WTC11 (cell line): ENCODE measurements at places on chromosomes 6 and 20.

DNA sequence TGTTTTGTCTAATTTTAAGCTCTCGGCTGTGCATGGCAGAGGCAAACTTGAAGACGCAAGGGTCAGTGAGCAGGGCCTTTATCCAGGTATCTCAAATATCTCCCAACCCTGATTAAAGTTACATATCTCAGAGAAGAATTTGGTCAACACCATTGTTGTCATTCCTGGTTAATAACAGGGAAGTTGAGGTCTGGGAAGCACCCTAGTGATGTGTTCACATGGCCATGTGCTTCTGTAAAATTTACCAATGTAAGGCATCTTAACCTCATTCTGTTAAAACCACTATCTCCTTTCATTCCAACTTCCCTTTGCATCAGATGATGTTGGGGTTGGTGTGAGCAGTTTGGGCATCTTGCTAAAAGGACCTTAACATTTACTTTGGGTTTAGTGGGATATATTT is 4.0 kb upstream of the FAM110A start:
- no peak for DNase-seq

DNA sequence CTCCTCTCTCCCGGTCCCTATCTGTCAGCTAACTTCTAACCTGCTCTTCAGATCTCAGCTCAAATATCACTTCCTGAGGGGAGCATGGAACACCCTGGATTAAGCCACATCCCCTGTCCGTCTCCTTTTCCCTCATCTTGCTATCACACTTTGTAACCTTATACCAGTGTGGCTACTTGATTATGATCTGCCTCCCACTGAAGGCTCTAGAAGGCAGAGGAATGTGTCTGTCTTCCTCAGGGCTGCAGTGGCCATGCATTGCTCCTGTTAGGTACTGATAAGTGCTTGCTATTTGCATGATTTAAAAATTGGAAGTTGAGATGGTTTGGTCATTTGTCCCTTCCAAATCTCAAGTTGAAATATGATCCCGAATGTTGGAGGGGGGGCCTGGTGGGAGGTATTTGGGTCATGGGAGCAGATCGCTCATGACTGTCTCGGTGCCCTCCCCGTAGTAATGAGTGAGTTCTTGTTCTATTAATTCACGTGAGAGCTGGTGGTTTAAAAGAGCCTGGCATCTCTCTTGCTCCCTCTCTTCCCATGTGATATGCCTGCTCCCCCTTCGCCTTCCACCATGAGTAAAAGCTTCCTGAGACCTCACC is 71.4 kb downstream of the PLCB4 start:
- no peak for DNase-seq

DNA sequence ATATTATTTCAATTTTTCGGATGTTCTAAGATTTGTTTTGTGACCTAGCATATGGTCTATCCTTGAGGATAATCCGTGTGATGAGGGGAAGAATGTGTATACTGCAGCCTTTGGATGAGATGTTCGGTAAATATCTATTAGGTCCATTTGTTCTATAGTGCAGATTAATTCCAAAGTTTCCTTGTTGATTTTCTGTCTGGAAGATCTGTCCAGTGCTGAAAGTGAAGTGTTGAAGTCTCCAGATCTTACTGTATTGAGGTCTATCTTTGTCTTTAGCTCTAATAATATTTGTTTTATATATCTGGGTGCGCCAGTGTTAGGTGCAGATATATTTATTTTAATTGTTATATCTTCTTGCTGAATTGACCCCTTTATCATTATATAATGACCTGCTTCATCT is 32.2 kb upstream of the SNAP91 start:
- no peak for DNase-seq

DNA sequence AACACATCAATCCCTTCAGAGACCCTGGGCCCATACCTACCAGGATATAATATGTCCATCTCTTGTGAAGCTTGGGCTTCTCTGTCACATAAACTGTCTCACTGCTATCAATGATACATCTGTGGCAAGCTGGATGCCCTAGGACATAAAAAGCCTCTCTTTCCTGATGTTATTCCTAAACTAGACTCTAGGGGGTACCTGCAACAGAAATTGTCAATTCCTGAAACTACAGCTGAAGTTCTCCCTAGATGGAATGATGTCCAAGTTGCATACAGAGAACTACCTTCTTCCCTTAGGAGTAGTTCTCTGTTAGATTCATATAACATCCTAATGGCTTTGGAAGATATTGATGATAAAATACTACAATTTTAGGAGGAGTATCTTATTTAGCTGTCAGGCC is 35.8 kb downstream of the TBX18 start:
- DNase-seq = no peak

GRCh38 chr6:43627008-43627825 is 1.8 kb downstream of the GTPBP2 start:
- no peak for DNase-seq

GRCh38 chr20:47391276-47392010 is 34.9 kb upstream of the ZMYND8 start:
- no peak for DNase-seq

GRCh38 chr20:58147628-58148370 is 80.7 kb downstream of the ANKRD60 start:
- no peak for DNase-seq

DNA sequence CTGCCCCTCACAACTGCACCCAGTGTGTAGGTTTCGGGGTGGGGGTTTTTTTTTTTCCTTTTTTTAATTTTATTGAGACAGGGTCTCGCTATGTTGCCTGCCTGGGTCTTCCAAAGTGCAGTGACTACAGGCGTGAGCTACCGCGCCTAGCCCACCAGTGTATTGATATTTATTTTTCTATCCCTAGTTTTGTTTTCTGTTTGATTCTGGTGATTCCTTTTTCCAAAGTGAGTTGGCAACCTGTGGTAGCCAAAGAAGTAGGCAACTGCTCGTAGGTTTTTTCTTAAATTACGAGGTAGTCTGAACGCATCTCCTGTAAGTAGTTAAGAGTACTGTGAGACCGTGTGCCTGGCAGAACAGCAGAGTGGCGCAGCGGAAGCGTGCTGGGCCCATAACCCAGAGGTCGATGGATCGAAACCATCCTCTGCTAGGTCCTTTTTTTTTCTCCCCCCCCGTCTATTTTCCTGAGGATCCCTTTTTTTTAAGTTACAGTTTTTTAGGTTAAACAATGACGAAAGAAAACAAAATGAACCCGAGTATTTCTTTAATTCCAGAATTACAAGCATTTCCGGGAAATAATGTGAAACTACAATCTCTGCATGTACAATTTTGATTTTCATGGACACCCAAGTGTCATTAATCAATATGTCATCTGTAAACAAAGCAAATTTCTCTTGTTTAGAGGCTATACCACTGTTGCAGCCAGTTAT is 78.7 kb upstream of the BTN3A2 start:
- DNase-seq = peak; percentile 62

GRCh38 chr20:63942250-63942951 is 13.8 kb downstream of the UCKL1 start:
- DNase-seq = peak; percentile 87

DNA sequence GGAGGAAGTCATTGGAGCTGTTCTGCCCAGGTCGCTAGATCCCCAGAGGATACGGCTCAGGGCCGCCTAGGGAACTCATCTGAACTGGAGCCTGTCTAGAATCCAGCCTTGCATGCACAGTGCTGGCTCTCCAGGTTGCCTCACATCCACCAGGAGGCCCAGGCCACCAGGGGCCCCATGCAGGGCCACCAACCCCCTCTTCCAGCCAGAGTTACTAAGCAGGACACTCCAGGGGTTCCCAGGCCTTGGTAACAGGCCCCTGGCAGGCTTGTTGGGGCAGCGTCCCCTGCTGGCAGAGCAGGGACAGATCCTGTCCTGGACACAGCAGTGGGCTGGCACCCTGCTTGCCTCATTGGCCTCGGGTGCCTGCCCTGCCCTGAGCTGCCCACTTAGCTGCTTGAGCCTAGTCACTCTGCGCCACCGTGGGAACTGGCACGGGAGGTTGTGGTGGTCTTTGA is 35.3 kb downstream of the EFCAB8 start:
- DNase-seq = peak; percentile 83

GRCh38 chr6:124659427-124659826 is 302.8 kb upstream of the RNF217 start:
- no peak for DNase-seq

DNA sequence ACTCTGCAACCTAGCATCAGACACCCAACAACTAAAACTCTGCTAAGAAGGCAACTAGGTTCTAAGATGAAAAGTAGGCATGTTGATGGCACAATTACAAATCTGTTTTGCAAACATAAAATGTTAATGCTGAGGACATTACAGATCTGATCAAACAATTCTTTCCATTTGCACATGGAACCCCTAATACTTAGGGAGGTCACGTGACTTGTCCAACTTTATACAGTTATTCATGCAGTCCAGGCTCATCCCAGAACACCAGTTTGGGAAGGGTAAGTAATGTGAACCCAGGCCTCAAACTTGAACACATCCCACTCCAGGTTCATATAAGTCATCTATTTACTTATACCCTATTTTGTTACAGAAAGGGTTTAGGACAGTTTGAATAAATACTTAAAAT is 247.2 kb downstream of the HACE1 start:
- no peak for DNase-seq

DNA sequence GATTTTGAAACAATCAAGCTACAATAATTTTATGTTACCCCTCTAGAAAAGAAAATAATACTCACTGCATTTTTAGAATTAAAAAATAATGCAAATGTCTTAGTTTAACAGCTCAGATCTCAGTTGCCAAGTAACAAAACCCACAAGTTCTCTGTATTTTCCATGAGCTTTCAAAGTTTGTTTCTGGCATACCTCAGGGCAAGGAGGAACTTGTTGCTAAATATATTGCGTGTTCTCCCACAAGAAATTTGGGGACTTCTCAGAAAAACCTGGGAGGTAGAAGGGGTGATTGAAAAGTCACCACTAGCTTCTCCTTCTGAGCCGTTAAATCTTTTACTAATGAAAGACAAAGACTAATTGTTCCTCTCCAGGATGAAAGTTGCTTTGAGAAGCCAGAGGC is 236.8 kb upstream of the MARCKS start:
- DNase-seq = no peak

- DNase-seq = peak; percentile 88
These were observed at the start of gene HMGA1 for GRCh38 chr6:34236443-34237315. Gene HMGA1 (plus strand): TSS chr6:34236873. CDS start chr6:34240781, 3,908 bp downstream.

DNA sequence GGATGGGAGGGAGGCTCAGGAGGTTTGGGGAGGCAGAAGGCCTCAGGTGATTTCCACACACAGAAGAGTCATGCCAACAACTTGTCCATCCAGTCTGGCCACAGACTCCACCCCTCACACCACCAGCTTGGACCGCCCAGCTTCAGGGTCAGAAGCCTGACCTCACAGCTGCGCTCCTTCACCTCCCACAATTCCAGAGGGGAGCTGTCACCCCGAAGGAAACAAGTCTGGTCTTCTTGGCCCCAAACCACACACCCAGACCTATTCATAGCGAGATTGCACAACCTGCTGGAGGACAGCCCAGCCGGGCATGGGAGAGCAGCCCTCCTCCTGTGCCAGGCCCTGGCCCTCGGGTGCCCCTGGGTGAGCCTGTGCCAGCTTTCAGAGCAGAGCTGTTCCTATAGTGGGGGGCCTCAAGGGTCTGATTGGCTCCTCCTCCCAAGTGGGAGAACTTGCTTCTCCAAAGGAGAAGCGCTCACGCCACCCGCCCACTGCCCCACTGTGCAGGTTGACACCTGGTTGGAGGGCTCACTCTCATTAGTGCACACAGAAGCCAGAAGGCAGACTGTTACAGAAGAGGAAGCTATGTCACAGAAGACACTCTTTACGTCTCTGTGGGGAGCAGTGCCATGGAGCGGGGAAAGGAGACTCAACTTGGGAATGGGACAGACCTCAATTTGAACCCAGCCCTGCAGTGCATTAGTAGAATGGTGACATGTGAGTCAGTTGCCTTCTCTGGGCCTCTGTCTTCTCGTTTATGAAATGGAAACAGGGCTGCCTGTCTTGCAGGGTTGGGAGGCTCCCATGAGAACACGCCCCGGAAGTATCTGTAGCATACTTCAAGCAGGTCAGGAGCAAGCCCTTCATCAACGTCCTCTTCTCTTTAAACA is 128.8 kb downstream of the FOXO3 start:
- no peak for DNase-seq

GRCh38 chr6:18352001-18352400 is 35.1 kb upstream of the RNF144B start:
- no peak for DNase-seq

- DNase-seq = no peak
These were observed 973 bp downstream of the CD40 start for GRCh38 chr20:46119028-46119546.

- DNase-seq = no peak
These were observed 139.0 kb downstream of the PRDM13 start for GRCh38 chr6:99745651-99746050.

DNA sequence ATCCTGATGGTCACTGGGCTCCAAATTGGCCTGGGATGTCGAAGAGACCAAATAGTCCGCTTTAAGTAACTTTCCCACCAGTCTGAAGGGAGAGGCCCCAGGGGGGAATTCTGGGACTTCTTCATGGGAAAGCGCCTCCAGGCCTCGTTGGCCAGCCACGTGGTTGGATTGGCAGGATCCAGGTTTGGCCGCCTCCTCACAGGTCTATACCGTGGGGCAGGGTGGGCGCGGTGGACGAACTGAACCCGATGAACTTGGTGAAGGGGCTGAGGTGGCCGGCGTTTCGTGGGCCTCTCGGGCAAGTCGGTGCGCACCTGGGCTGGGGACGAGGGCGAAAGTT is 297 bp downstream of the POM121L2 start:
- peak; percentile 44 for DNase-seq

DNA sequence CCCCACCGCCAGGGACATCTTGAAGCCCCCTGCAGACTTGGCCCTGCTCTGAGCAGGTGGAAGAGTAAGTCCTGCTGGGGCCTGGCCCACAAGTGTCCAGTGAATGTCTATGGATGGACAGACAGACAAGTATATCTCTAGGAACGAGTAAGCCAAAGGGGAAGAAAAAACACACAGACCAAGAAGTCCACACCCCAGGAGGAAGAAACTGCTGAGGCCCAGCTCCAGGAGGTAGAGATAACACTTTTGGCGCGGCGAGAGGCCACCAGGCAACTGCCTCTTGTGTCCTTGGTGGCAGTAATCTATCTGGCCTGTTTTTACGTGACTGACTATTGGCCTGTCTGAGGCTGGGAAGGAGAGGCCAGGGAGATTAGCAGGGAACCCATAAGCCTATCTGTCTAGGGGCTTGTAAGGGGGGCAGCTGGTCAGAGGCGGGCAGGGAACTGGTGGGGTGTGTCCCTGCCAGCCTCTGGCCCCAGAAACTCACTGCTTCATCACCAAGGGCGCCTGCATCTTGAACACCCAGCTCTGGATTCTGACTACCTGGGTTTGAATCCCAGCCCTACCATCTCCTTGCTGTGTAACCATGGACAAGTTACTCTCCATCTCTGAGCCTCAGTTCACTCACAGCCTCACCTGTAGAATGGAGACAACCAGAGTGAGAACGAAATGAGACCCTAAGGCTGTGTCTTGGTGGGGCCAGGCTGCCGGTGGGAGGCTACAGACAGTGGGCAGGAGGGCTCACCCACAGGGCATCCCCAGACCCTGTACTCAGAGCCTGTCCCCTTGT is 31.3 kb downstream of the C20orf203 start:
- DNase-seq = no peak

GRCh38 chr6:25035174-25035511 is 99.4 kb upstream of the RIPOR2 start:
- no peak for DNase-seq

- DNase-seq = no peak
These were observed 502 bp downstream of the DXO start for GRCh38 chr6:31971279-31971992.

GRCh38 chr20:17226410-17227218 is at the start of gene PCSK2:
Gene PCSK2 (plus strand): TSS chr20:17227040. CDS start chr20:17227306, 266 bp downstream.
- peak; percentile 90 for DNase-seq

GRCh38 chr20:54019127-54019526 is 51.3 kb downstream of the BCAS1 start:
- no peak for DNase-seq

- no peak for DNase-seq
These were observed 451.2 kb upstream of the JAG1 start for GRCh38 chr20:11124849-11125505.
